ENCODE measurements at places on chromosomes 7 and 10.

GRCh38 chr10:55629793-55630490, 731.1 kb downstream of the ZWINT start:
- no peak for DNase-seq

DNA sequence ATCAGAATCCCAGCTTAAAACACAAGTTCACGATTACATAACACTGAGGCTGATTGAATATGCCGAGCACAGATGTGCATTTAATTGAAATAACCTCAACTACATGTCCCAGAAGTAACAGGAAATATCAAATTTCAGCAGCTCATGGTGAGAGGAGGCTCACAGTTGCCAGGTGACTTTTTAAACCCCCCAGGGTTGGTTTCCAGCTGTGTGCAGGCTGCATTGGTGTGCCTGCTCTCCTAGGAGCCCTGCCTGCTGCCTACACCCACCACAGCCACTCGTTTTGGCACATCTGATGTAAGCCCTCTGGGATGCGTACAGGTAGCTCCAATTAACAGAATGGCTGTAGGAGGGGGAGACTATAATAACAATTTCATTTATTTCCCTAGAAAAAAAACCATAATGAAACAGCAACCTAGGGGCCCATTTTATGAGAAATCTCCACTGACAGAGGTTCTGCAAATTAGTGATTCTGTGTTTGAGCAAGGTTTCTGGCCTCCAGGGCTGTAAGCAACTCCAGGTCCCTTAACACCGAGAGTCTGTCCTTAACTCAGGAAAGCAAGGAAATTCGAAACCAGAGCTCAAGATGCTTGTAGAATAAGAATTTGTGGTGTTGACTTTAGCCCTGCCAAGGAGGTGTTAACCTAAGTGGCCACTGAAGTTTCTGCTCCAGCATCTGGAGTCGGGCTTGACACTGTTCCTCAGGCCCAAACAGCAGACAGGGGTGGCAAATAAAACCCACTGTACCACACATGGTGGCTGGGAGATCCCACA, 161.9 kb downstream of the BMPER start:
- DNase-seq, result peak; percentile 87

DNA sequence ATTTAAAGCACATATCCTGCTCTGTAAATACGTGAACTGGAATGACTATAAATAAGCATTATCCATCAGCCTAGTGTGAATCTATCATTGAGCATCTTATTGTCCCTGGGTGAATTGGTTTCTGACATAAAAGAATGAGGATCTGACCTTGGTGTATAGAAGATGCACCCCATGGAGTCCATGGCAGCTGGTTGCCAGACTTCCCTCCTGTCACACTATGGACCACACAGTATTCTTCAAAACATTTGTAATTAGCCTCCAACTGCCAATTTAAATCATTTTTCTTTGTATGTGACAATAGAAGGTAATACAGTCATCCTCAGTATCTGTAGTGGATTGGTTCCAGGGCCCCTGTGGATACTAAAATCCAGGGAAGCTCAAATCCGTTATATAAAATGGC, 238.1 kb upstream of the ZWINT start:
- no peak for DNase-seq

DNA sequence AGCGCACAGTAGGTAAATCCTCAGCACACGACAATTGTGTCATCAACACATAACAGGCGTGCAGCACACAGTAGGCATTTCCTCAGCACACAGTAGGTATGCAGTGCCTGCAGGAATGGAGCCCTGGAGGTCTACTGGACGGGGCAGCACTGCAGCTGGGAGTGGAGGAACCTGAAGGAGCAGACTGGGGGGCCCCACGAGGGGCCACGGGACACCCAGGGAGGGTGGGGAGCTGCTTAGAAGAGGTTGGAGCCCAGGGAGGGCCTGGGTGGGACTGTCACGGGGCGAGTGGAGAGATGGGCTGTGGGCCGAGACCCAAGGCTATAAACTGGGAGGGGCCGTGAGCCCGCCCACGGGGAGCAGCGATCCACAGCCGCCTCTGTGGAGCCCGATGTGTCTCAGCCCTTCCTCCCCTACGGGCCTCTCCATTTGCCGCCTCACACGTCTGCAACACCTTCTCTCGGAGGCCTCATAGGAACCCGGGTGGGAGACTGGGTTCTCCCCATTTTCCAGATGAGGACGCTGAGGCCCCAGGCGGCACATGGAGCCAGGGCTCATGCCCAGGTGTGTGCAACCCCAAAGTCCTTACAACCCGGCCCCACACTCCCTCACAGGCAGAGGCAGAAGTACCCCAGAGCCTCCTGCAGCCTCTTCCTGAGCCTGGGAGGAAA, 101.5 kb downstream of the MICALL2 start:
- DNase-seq, result peak; percentile 29

- no peak for DNase-seq
Measured at GRCh38 chr10:20674926-20675325, 222.2 kb downstream of the NEBL start.

- DNase-seq, result no peak
Measured at GRCh38 chr10:78321000-78321399, 287.3 kb downstream of the RPS24 start.

GRCh38 chr7:33794959-33795358, 110.4 kb upstream of the BMPER start:
- no peak for DNase-seq

Measured in NCI-H2171 (cell line).